Left colon (tissue), 2 donors: ENCODE measurements at places on chromosomes 3 and 15.

DNA sequence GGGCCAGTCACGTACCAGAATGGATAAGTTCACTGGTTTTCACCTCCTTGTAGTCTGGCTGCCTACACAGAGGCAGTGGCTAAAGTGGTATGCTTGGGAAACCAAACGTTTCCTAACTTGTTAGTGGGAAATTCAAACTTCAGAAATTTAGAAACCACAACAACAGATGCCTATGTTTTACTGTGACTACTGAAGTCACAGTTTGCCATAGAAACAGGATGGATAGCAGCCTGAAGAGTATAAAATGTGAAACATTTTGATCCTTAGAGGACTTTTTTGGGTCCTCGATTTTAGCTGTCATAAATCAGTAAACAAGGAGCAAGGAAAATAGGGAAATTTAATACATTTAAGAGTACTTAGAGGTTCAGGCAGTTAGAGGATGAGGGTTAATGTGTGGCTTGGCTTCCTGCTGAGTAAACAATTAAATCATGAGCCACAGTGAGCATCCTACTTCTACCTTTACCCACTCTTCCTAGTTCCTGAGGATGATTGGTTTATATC, 48.6 kb downstream of the CMSS1 start:
- no peak for DNase-seq

GRCh38 chr3:23002836-23003732, 200.0 kb upstream of the UBE2E2 start:
- peak; percentile 22 for DNase-seq

- DNase-seq: no peak
Observed at GRCh38 chr3:69174871-69175737, 52.7 kb upstream of the LMOD3 start.

DNA sequence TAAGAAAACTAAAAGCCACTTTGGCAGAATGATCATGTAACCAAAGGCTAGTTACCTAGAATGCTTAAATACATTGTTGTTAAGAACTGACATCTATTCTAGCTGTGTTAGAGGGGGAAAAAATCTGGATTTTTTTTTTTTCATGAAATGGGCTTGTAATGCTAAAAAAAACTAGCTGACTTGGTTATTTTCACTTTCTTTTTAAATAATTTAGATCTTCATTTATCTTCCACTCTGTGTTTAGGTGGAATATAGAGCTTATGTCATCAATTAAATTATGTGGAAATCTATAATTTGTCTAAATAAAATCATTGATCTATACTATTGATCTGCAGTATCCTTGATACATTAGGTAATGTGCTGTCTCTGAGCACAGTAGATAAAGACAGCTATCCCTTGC, 217.4 kb downstream of the TCF12 start:
- no peak for DNase-seq
